ENCODE measurements at places on chromosomes 7 and 10. TPM values are rescaled to one million over a fixed set of nuclear protein-coding genes. Genes with fewer than 3 reads are reported as not detected.

GRCh38 chr7:124422081-124422480 is 343.5 kb downstream of the GPR37 start:
- DNase-seq, result no peak

- DNase-seq, result no peak
These were observed 109.2 kb downstream of the EVX1 start for GRCh38 chr7:27351786-27352185.

DNA sequence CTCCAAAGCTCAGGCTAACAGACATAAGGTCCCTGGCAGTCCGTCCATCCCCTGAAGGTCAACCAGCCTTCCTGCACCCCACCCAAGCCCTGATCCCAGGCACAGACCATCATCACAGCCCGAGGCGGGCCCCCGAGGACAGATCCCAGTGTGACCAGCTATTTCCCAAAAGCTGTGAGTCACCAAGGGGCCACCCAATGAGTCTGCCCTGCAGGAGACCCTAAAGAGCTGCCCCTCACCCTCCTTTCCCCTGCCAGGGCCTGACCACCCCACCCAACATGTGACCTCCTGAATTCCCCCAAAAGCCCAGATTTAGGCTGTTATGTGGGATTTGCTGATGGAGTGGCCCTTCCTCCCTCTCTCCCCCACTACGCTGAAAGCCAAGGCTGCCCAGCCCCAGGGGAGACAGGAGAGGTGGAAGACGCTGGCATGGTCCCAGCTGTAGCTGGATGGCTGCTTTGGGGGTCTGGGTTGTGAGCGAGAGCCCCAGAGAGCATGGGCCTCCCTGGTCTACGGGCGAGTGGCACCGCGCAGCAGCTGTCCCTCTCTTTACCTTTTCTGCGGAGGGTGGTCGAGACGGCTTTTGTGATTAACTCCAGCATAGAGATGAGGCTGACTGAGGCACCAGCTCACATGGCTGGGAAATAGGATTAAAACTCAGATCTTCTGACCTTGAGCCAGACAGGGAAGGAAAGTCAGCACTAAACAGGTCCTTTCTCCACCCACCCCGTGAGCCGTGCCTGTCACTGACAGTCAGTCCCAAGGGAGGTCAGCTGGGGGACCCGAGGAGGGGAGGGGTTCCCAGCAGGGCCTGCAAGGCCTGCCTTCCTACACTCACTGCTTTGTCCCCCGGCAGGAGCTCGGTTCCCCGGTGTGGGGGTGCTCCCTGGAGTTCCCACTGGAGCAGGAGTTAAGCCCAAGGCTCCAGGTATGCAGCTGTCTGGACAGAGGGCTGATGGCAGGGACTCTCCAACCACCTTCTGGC is 16.7 kb downstream of the ELN start:
- no peak for DNase-seq

- DNase-seq, result no peak
These were observed 123.0 kb upstream of the SFMBT2 start for GRCh38 chr10:7533657-7534479.

DNA sequence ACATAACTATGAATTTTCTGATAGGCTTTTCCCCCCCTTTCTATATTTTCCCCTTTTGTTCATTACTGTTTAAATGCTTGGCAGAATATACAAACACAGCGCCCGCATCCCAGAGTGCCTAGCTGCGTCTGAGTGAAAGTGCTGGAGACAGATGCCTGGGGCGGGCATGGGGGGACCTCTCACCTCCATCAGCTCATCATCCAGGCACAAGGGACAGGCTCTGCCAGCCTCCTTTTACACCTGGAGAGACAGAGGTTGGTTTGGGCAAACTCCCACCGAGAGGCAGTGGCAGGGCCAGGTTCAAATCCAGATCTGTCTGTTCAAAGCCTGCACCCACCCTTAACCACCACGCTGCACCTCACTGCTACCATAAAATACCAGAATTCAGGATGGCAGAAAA is 104.5 kb downstream of the FAM53B start:
- no peak for DNase-seq

GRCh38 chr10:62085404-62085803 is 183.2 kb downstream of the RTKN2 start:
- no peak for DNase-seq

DNA sequence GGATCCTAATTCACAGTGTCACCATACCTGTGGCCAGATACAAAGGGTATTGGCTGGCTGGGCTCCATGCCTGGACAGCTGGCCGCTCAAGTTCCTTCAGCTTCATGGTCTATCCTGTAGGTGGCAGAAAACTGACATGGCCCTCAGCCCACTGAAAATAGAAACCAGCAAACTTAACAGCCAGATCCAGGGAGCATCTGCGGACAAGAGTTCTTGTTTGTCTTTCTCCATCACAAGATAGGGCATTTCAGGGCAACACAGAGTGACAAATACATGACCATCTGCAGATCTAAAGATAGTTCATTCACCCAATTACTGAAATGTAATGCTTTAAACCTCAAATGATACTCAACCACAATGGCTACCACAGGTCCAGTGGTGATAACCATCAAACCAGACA is 2.8 kb downstream of the SEC31B start:
- DNase-seq, result no peak

GRCh38 chr10:44157574-44157973 is 227.3 kb downstream of the CXCL12 start:
- DNase-seq, result no peak

DNA sequence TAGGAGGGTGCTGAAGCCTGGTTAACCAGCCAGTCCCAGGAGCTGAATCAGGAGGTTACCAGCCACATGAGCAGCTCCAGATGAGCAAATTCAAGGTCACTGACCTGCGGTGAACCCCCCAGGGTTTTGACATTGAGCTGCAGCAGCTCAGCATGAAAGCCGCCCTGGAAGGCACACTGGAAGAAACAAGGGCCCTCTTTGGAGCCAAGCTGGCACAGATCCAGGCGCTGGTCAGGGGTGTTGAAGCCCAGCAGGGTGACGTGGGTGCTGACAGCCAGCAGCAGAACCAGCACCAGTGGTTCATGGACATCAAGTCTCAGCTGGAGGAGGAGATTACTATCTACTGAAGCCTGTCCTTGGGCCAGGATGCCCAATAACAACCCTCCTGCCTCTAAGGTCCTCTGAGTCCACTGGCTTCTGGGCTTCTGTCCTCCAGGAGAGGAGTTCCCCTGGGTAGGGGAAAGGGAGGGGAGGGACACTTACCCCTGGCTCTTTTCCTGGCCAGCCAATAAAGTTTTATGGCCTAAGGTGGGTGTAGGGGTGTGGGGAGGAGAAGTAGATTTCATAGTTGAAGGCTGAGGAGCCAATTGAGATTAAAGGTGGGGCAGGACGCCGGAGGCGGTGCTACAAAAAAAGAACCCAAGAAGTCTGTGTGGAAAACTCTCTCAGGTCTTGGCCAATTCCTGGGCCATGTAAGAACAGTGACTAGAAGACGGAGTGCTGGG is 29.4 kb upstream of the ATOH7 start:
- no peak for DNase-seq

DNA sequence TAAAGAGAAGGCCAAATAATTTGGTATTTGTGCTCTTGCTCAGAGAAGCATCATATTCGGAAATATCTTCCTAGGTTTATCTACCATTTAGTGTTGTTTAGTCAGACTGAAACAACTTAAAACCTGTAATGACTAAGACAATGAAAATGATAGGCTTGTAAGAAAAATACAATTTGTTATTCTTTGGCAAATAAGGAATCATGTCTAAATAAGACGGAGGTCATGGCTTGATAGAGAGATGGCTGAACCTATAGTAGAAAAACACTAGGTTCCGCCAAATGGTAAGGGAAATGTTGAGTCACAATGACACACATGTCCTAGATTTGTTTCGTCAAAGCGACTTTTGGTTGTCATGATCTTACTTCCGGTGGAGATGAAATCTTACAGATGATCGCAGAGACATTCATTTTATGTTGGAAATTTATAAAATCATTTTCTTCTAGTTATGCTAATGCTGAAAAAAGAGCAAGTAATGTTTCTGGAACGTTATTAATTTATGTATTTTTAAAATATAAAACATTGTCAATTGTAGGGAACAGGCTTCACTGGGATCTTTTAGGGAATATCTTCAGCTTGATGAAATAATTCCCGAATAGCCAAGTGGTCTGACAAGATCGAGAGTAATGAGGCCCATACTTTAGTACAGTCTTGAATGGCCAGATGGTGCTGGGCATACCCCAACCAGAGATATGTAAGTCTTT is 1.0 kb downstream of the SRGN start:
- DNase-seq, result no peak

DNA sequence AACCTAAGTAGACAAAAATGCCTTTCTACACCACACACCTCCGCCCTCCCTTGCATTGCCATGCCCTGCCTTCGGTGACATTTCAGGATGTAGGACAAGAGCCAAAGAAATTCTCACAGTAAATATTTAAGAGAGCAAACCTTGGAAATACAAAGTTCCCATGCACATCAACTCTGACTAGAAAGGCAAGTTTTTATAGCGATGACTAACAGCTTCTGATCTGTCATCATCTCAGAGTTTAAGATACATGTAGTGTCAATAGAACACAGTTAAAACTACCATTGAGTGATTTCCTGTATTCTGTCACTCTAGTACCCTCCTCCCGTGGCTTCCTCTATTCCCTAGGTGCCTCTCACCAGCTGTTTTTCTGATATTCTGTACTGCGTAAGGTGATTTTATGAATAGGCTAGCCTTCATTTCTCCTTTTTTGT is 20.7 kb downstream of the SLC16A9 start:
- no peak for DNase-seq

GRCh38 chr7:159022238-159022993 is 122.3 kb downstream of the VIPR2 start:
- DNase-seq, result no peak

- DNase-seq, result no peak
These were observed 36.1 kb downstream of the C10orf90 start for GRCh38 chr10:126634347-126634746.

DNA sequence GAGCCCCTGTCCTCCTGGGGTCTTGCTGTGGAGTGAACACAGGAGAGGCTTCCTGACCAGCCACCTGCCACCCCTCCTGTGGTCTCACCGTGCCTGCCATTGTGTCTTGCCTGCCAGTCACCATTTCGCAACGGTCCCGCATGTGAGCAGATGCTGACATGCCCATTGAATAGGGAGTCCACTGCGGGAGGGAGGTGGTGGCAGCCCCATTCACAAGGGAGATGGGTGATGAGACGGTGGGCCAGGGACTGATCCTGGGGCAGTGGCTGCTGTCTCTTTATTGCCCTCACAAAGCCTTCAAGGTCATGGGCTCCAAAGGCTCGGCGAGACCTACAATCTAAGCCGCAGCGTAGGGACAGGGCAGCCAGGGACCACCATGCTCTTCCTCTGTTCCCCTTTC is 76.0 kb upstream of the NPTX2 start:
- no peak for DNase-seq

DNA sequence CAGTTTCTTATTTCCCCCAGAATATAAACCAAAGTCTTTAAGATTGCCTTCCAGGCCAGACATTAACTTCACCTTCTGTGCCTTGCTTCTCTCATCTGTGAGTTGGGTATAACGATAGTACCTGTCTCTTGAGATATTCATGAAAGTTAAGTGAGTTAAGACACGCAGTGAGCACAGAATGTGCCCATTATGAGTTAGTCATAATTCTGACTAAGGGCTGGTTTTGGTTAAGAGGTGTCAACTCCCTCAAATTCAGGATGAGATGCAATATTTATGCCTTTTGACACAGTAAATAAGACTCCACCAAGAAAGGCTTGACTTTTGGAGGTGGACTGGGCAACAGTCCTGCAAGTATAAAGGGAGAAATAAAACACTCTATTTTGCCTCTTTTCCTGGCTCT is 528.7 kb upstream of the IGFBP3 start:
- DNase-seq, result no peak

DNA sequence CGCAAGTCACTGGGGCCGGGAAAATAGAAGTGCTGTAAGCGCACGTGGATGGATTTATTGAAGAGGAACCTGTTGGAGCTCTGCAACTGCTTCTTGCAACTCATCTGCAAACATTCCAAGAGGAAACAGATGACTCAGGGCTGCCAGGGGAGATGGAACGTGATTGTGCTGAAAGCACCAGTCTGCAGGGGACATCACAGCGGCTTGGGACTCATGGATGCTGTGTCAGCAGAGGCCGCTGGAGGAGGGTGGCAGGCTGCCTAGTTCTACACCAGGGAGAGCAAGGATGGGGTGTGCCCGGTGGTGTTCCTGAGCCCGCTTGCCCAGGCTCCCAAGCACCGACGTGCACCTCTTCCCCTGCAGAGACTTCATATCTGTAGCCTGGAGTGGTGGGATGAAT is 515.7 kb downstream of the TCERG1L start:
- no peak for DNase-seq

DNA sequence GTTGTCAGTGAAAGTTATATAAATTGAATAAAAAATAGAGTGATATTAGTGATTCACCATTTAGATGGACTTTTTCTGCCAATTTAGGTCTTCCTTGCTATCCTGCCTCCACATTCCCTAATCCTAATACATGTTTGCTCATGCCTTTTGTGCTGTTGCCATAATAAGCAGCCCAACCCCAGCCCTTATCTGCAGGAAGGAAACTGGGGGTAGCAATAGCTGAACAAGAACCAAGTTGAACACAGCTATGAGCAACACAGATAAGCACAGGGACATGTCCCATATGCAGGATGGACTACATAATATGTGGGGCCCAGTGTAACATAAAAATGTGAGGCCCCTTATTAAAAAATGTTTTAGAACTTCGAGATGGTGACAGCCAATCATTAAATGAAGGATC is 91.2 kb upstream of the AHR start:
- no peak for DNase-seq

- DNase-seq, result no peak
These were observed 159.8 kb downstream of the WDR37 start for GRCh38 chr10:1215862-1216573.

- no peak for DNase-seq
These were observed 20.4 kb downstream of the ZC3HAV1 start for GRCh38 chr7:139089118-139089517.

- DNase-seq, result no peak
These were observed 477.4 kb downstream of the TCERG1L start for GRCh38 chr10:130834170-130834569.

GRCh38 chr10:74957285-74957961 is 131.0 kb downstream of the KAT6B start:
- no peak for DNase-seq

GRCh38 chr7:107955394-107955793 is 47.6 kb downstream of the LAMB1 start:
- DNase-seq, result no peak

- no peak for DNase-seq
These were observed 24.3 kb downstream of the EPDR1 start for GRCh38 chr7:37944737-37945054.

DNA sequence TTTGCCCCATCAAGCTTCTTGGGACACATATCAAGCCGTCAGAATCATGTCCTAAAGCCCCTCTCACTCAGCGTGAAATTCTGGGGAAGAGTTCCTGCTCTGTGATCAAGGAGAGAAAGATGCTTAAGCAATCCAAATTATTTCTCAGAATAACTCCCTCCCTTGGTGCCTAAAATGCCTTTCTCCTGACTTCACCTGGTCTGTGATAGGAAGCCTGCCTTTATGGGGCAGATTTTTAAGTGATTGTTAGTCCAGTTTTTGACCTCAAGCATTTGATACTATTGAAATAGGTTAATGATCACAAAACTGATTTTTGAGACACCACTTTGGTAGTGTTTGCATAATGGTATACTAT is 76.4 kb upstream of the MAGI2 start:
- DNase-seq, result no peak

The TEX47 gene
- total RNA-seq, result not detected

The ASB10 gene
- not detected for total RNA-seq

The NPS gene
- not detected for total RNA-seq

The PNLIPRP1 gene
- not detected for total RNA-seq

The OR2A7 gene
- 3.4 TPM for total RNA-seq

The HTR5A gene
- total RNA-seq, result not detected

The AGR2 gene
- total RNA-seq, result 4.8 TPM

The CHCHD3 gene
- 55.0 TPM for total RNA-seq

The OGDH gene
- total RNA-seq, result 68.9 TPM

The MAT1A gene
- 0.09 TPM for total RNA-seq

The STK32C gene
- 2.3 TPM for total RNA-seq

The LBX1 gene
- not detected for total RNA-seq

Data from esophagus squamous epithelium (tissue), 5 donors.